Anterior cingulate cortex (tissue), 58 donors: ENCODE measurements at places on chromosomes 6 and 20.
A peak's percentile ranks its signal among the peaks of the same experiment; 100 is the strongest.

- DNase-seq, result peak; percentile 3
Measured at GRCh38 chr6:133169901-133170300, 71.3 kb upstream of the EYA4 start.

DNA sequence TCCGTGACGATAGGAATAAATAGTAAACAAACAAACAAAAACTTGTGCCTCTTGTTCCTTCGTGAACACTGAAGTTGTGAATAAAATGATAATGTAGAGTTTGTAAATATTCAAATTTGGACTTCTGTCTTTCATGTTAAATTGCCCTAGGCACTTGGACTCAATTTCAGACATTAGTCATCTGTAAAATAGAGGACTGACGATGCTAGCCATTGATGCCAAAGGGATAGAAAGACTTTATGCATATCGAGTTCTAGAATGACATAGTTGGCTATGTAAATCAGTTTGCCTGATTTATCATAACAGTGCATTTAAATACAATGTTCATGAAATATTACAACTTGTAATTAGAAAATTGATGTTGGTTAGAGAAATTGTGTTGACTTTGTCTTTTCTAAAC lies 45.9 kb upstream of the FLRT3 start:
- no peak for DNase-seq

DNA sequence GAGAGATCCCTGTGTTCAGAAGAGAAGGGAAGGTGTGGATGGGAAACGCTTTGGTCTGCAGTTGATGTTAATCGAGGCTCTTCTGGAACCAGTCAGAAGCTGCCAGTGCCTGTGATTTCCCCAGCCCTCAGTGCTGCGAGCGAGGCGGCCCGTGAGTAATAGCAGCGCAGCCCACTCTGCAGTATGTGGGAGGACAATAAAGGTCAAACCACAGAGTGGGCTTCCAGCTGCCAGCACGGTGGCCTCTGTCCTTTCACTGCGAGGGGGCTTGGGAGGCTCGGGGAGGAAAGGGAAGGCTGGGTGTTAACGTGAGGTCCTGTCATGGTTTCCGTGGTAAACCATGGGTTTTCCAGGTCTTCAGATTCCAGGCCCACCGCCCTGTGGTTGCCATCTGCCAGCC lies 32.3 kb upstream of the TAGAP start:
- no peak for DNase-seq

DNA sequence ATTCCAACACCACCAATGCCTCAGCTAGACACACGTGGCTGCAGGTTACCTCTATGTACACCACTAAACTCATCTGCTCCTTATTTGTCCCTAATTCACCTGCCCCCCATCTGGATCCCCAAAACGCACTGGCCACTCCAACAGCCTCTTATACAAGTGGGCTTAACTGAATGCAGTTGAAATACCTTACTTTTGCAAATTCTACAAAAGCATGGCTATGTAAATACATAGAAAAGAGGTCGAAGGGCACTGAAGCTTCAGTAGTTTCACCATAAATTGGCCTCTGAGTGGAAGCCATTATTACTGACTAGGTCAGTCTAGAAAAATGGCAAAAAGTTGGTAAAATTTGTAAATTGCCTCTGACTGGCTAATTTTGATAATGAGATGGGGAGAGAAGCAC lies 11.1 kb upstream of the PPP1R3G start:
- DNase-seq, result no peak

DNA sequence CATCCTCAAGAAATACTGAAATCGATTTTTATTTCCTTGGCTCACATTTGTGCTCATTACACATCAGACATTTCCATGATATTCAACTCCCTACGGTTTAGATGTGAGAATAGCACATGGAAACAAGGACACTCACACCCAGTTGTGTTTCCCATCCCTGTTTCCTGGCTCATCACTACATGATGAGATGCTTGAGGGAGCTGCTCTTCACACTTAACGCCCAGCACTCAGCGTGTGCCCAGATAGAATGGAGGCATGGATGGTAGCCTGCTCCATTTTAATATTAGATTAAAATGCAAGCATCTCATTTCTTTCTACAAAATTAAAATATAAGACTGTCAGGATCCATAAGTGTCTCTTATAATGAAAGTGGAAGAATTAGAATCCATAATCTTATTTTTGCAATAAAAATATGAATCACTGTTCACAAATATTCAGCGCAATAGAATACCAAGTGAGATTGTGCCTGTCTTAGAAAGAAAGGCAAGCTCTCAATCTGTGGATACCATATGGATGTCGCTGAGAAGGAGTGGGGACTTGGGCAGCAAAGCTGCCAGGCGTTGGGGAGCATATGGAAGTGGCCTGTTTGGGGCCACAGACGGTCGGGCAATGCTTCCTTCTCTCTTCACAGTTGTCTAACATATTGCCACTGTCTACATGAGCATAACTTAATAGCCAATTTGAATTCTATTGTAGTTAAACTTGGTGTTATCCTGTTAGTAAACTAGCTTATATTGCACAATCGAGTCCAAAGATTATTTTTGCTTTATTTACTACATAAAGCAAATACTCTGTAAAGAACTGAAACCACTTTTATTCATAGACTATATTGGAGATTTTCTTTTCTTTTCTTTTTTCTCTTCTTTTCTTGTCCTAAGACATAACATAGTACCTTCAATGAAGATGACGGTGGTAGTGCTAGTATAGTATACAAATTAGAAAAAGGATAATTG lies 206.8 kb upstream of the QKI start:
- no peak for DNase-seq

- no peak for DNase-seq
Measured at GRCh38 chr20:55160037-55160436, 684.6 kb downstream of the DOK5 start.

- DNase-seq, result no peak
Measured at GRCh38 chr6:155402656-155403304, 52.9 kb downstream of the NOX3 start.

DNA sequence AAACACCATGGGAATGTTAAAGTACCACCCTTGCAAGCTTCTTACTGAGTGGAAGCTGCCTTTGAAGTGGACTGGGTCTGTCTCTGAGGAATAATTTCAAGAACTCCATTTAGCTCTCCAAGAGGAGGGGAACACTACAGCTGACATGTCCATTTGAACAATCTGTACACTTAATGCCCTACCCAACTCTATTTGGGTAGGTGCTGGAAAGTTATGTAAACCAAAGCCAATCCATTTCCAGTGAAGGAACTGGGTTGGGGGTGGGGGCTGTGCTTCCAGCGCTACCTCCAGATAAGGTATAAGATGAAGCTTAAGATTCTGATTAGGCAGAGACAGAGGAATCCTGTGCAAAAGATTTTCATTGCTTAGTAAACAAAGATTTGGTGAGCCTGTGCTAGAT lies 122.0 kb downstream of the TCP11 start:
- no peak for DNase-seq

DNA sequence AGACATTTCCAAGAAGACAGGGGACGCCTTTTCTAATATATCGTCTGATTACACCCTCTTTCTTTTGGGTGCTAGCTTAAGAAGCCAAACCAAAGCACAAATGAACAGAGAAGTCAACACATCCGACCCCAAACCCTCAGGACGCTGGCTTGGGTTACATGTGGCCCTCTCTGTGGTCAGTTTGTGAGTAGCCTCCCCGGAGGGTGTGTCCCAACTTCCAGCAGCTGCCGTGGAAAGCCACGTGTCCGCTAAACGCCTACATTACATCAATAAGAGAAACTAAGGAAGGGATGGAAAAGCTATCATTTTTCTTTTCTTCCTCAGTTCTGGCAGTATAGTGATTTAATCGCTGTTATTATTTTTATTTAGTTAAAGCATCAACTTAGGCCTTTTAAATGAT lies 487 bp upstream of the BMP6 start:
- DNase-seq, result no peak

GRCh38 chr6:130035211-130035610 lies 16.8 kb downstream of the L3MBTL3 start:
- DNase-seq, result no peak

DNA sequence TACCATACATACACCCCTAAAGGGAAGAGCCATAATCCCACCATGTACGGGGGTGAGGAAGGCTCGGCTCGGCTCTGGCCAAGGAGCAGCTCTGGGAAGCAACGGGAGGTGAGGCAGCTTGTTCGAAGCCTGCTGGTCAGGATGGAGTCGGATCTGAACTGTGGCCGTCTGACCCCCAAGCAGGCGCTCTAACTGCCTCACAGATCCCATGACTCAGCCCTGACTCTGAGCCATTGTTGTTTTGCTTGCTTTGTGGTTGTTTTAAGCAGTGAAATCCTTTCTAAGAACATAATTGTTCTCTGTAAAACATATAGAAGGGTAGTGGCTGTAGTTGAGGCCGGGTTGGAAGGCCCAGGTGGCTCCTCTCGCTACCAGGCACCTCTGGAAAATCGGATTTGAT lies 10.9 kb downstream of the C6orf132 start:
- no peak for DNase-seq

GRCh38 chr6:155400654-155400965 lies 55.0 kb downstream of the NOX3 start:
- peak; percentile 27 for DNase-seq
